ENCODE measurements at places on chromosomes 4 and X. TPM values are rescaled to one million over a fixed set of nuclear protein-coding genes. Genes with fewer than 3 reads are reported as not detected.

The PI4K2B gene
- polyA plus RNA-seq: 4.7 TPM

The CFP gene
- polyA plus RNA-seq: 1.6 TPM

The SLC9B1 gene
- polyA plus RNA-seq: 1.0 TPM

The CCNQ gene
- polyA plus RNA-seq: 23.8 TPM

The TIMP1 gene
- 1,380 TPM for polyA plus RNA-seq

The AMBN gene
- polyA plus RNA-seq: not detected

The STOX2 gene
- polyA plus RNA-seq: 2.2 TPM

GRCh38 chr4:93814141-93814540 lies 14.4 kb upstream of the ATOH1 start:
- no peak for DNase-seq

DNA sequence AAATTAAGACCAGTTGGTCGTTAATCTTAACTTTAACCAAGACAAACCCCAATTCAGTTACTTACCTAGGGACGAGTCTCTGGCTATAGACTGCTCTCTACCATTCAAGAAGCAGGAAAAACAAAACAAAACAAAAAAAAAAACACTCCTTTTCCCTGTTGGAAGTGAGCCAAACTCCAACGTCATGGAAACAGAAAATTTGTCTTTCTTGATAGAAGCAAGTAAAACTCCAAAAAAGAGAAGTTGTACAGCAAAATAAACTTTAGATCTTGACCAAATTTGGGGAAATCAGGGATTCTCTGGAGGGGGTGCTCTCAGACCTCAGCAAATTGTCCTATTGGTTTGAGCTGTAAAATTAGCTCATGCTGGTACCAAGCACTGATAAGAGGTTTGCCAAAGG lies 3.7 kb downstream of the CNGA1 start:
- DNase-seq: no peak

GRCh38 chr4:147034372-147034771 lies 88.7 kb upstream of the TTC29 start:
- DNase-seq: no peak

GRCh38 chrX:69280933-69281332 lies 115.7 kb upstream of the PJA1 start:
- DNase-seq: no peak

- DNase-seq: no peak
Measured at GRCh38 chr4:173252024-173252935, 81.9 kb downstream of the HMGB2 start.

DNA sequence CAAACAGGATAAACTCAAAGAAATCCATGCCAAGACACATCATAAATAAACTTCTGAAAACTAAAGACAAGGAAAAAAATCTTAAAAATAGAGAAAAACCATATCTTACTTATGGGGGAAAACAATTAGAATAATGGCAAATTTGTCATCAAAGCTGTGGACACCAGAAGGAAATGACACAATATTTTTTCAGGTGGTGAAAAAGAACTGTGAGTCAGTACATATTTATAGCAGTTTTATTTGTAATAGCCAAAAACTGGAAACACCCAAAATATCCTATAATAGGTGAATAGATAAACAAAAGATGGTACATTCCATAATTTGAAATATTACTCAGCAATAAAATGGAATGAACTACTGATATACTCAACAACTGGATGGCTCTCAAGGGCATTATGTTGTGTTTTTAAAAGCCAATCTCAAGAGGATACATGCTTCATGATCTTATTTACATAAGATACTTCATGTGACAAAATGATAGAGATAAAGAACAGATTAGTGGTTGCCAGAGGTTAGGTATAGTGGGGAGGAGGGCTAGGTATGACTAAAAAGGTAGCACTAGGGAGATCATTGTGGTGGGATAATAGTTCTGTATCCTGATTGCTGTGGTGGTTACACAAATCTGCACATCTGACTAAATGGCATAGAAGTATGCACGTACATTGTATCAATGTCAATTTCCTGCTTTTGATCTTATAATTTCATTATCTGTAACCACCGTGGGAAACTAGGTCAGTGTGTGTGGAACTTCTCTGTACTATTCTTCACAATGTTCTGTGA lies 191.9 kb downstream of the PPP1R2C start:
- no peak for DNase-seq

GRCh38 chr4:6778435-6778834 lies 4.1 kb upstream of the KIAA0232 start:
- DNase-seq: no peak

GRCh38 chrX:155779831-155780230 lies 101.3 kb upstream of the VAMP7 start:
- DNase-seq: no peak

DNA sequence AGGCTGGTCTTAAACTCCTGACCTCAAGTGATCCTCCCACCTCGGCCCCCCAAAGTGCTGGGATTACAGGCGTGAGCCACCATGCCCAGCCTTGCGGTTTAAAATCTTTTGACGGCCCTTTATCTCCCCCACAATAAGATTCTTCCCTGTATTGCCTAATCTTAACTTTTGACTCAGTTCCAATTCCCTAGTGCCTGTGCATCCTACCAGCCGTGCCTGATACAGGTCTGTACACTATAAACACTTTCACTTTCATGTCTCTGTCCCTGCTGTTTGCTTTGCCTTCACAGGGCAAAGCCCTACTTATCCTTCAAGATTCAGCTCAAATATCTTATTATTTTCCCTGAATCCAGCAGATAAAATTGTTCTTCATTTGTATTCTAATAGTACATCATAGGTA lies 74.6 kb downstream of the WDR44 start:
- DNase-seq: no peak

DNA sequence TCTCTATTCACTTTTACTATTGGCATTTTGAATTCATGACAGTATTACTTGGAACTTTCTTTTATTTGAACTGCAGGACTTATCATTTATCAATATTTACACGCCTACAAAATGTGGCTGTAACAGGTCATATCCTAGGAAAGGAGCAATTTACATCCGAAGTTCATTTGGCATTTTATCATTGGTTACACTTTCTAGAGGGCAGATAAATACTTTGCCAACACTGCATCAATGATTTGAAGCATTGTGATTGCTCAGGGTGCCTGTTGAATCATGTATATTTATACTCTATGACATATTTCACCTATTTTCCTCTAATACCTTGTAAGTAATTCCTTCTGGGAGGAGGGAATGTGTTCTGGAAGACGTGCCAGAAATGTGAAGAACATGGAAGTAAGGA lies 136.7 kb downstream of the MID1IP1 start:
- DNase-seq: no peak

DNA sequence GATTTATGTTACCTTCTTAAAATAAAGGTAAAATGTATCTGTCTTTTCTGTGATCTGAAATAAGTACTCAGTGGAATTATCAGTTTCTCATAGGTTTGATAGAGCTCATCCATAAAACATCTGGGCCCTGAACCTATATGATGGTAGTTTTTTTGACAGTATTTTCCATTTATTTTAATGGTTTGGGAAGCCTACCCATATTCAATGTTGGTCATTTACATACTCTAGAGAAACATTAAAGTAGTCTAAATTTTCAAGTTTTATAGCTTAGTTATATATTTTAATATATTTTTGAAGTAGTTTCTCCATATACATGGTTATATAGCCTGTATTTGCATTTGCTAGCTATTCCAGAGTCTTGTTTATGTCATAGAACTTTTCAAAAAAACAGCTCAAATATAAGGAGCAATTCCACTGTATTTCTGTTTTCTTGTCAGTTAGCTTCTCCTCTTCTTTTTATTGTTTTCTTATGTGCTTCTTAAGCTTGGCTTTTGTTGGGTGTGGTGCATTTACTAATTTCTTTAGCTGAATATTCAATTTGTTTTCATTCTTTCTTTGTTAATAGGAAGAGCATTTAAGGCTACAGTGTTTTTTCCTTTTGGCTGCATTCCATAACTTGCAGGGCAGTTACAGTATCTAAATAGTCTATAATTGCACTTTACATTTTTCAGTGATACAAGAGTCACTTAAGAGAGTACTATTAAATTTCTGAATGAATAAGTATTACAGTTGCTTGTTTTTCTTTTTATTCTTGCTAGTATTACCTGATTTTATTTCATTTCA lies 181.4 kb downstream of the DKK2 start:
- no peak for DNase-seq

DNA sequence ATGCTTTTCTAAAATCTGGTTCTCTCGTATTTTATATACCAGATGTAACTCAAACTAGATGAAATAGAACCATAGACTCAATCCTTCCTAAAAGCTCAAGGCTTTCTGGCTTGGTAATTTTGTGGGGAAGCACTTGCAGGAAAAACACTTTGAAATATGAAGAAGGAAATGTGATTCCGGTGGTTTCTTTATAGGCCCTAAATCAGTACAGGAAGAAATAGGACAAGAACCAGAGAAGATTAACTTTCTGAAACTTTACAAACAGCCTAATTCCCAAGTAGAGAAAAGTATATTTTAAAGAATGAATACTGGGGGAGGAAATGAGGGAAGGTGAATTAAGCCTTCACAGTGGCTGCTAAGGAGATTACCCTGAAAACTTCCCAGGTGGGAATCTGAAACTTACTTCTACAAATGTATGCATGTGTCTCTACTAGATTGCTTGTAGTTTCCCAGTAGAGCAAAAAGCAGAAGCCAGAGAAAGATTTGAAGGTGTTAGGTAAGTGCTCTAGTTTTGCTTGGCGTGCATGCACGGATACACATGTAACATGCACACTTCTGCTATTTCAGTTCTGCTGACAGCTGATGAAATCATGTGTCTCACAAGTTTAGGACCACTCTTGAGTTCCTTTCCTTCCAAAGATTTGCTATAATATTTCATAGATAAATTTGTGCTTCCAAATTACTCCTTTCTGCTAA lies 92.1 kb downstream of the AFF1 start:
- DNase-seq: no peak

- no peak for DNase-seq
Measured at GRCh38 chr4:149279331-149279730, 536.3 kb downstream of the IQCM start.

DNA sequence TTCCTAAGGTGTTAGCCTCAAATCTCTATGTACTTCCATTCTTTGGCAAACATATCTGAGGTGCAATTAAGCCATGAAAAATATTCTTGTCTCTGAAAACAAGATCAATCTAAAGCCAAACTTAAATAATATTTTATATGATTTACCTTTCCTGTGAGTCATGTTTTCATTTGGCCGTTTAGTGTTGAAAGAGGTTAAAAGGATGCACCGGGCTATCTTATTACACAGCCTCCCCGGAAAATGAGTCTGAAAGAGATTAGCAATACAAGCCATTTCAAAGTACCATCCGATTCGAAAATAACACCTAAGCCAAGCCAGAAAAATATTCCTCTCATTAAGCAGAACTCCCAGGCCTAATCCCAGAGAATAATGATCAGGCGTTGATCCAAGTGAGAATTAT lies 161.5 kb upstream of the EPHA5 start:
- DNase-seq: no peak

All from ovary (tissue), 10 donors.